ENCODE measurements at places on chromosomes 7 and 10.

GRCh38 chr10:48525113-48525512 is 79.8 kb downstream of the ARHGAP22 start:
- no peak for DNase-seq

DNA sequence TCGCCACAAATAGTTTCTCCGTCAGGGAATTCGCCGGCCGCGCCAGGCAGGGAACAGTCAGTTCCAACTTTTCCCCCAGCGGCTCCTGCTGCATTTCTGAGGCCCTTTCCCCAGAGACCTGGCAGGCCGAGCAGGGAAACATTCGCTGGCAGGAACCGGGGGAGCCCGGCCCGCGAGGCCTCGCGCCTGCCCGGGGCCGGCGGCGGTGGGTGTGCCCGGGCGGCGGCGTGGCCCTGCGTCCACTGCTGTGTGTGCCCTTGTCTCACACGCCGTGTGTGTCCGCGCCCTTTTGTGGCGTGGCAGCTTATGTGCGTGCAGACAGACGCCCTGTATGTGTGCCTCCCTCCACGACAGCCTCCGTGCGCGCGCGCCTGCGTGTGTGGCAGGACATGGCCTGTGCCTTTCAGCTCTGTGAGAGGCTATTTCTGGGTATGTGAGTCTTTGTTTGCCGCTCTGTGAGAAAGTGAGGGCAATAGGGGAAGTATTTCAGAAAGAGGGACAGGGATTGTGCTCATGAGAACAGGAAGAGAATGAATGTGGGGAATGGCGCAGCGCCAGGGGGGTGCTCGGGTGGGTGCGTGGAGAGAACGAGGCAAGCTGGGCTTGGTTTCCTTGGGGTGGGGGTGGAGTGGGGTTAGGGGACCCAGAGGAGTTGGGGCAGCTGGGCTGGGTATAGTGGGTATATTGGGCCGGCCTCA is 689 bp upstream of the SMARCD3 start:
- DNase-seq = peak; percentile 38

- DNase-seq = no peak
Observed at GRCh38 chr10:117677239-117677638, 134.7 kb downstream of the EMX2 start.

GRCh38 chr10:69742928-69743602 is 58.6 kb upstream of the COL13A1 start:
- peak; percentile 26 for DNase-seq

GRCh38 chr10:87038786-87039185 is 18.7 kb downstream of the FAM25A start:
- no peak for DNase-seq

- DNase-seq = no peak
Observed at GRCh38 chr10:127921753-127922145, 14.8 kb downstream of the PTPRE start.

DNA sequence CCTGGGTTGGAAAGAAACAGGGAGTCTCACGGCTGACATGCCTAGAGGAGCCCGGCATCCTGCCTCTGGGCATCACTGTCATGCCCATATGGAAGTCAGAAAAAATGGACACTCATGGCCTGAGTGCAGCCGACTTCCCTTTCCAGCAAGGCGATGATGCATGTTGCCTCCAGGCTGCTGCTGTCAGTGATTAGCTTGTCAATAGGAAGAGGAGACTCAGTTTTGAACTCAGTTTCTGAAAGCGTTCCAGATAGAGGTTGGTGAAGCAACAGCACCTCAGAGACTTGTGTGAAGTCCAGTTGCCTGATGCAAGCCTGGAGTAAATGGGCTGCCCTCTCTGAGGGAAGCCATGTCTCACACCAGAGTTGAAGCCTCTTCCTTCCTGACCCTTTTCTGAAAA is 148.4 kb downstream of the TPST1 start:
- DNase-seq = no peak

GRCh38 chr7:40306596-40306995 is 171.8 kb downstream of the SUGCT start:
- no peak for DNase-seq
